ENCODE measurements at places on chromosomes 13 and 19. TPM values are rescaled to one million over a fixed set of nuclear protein-coding genes. Genes with fewer than 3 reads are reported as not detected.

CCDC70 gene
- total RNA-seq = not detected

IGFL3 gene
- total RNA-seq = not detected

ZNF701 gene
- 11.8 TPM for total RNA-seq

ZFP36 gene
- 2.5 TPM for total RNA-seq

TMEM145 gene
- total RNA-seq = not detected

KLK14 gene
- total RNA-seq = not detected

MCF2L gene
- total RNA-seq = 0.79 TPM

FXYD1 gene
- 3.4 TPM for total RNA-seq

NCAN gene
- total RNA-seq = not detected
